ENCODE measurements at places on chromosomes 6 and 20.

- DNase-seq = no peak
Measured at GRCh38 chr6:9834233-9834632, 580.6 kb downstream of the TFAP2A start.

- DNase-seq = no peak
Measured at GRCh38 chr20:38143646-38144554, 21.2 kb downstream of the TGM2 start.

DNA sequence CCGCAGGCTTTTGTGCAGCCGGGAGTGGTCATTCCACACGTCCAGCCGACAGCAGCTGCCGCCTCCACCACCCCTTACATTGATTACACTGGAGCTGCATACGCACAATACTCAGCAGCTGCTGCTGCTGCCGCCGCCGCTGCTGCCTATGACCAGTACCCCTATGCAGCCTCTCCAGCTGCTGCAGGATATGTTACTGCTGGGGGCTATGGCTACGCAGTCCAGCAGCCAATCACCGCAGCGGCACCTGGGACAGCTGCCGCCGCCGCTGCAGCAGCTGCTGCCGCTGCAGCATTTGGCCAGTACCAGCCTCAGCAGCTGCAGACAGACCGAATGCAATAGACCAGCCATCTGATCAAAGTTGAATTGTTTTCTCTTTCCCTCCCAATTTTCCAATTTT lies 10.6 kb downstream of the RBM24 start:
- no peak for DNase-seq

- DNase-seq = peak; percentile 80
Measured at GRCh38 chr6:150667977-150668716, 68.5 kb downstream of the PLEKHG1 start.

DNA sequence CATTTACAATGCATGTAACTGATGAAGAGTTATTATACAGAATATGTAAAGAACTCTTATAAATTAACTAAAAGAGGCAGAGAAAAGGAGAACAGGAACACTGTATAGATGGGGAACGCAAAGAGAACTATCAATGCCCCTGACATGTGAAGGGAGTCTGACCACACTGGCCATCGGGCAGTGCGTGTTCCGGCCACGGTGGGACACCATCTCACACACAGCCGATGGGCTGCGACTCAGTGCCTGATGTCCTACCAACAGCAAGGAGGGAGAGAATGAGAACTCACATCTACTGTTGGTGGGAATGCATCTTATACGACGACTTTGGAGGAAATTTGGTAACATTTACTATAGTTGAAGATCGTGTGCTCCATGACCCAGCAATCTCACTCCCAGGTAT lies 15.5 kb upstream of the RAMACL start:
- no peak for DNase-seq

Data from liver (tissue), 10 donors.